Stimulated activated CD8-positive, alpha-beta memory T cell treated with anti-CD3 and anti-CD28 coated beads, Interleukin-7, amount 100 ng/mL, for 1 hour (primary cell): ENCODE measurements at places on chromosomes 5 and 9.

DNA sequence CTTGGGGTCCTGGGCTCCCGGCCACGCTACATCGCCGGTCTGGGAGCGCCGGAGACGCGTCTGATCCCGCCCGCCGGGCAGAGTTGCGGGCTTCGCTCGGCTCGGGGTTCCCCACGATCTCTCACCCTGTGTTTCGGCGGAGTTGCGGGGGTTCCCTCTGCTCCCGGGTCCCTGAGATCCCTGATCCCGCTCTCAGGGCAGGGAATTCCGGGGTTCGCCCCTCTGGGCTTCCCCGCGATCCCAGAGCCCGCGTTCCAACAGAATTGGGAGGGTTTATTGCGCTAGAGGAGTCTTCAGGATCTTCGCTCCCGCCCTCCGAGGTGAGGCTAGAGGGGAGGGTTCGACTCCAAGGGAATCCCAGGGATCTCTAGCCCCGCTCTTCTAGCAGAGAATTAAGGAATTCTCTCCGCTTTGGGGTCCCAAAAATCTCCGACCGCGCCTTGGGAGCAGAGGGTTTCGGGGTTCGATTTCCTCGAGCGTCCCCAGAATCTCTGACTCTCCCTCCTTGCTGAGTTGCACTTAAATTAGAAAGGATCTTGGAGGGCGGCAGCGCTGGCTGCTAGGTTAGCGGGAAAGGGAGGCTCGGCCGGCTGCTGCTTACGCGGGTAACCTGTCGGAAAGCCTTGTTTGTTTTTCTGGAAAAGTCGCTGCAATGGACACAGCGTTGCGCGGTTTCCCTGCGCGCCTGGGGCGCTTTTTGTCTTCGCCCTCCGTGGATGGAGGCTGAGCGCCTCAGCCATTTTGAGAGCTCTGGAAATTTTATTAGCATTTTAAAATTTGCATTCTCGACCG, 1.3 kb downstream of the DMRT1 start:
- DNase-seq = no peak

DNA sequence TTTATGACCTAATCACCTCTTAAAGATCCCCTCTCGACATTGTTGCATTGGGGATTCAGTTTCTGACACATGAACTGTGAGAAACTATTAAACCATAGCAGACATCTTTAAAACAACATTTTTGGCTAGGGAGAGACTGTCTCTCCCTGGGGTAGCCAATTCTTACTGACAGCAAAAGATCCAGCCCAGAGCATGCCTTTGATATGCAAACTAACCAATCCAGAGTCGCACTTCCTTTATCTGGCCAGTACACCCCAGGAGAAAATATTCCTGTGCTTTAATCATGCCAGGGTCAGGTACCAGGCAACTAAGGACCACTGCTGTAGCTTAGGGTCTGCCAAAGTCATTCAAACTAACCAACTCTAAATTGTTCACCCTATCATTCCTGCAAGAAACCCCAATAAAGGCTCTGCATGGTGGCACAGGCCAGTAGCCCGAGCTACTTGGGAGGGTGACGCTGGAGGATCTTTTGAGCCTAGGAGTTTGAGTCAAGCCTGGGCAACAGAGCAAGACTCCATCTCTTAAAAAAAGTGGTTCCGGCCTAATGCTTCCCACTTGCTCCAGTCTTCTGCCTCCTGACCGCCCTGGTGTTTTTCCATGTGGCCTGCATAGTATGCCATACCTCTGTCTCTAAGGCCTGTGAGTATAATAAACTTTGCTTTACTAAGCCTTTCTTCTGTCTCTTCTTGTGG, 62.3 kb upstream of the DAPK1 start:
- no peak for DNase-seq

DNA sequence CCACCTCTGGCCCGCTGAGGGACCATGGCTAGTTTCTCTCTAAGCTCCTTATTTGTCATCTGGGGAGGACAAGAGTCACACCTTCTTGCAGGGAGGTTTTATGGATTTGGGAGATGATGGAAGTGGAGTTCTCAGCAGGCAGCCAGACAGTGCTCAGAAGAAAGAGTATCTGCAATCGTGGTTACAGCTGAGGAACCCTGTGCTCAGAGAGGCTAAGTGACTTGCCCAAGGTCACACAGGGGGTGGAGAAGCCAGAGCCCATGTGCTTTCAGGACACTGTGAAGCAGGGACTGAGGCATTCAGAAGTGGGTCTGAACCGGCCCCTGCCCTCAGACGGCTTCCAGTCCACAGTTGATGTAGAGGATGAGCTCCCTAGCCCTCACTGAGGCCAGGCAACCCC, 10.8 kb downstream of the PRRX2 start:
- DNase-seq = no peak

DNA sequence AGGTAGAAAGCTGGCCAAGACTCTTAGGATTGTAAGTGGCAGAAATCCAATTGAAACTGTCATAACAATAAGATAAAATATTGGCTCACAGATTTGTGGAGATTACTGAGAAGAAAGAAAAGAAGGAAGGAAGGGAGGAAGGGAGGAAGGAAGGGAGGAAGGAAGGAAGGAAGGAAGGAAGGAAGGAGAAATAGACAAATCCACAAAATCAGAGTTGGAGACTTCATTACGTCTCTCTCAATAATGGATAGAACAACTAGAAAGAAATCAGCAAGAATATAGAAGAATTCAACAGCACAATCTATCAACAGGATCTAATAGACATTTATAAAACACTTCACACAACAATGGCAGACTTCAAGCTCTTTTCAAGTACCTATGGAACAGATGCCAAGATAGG, 17.9 kb upstream of the PAM start:
- DNase-seq = no peak

GRCh38 chr5:8247049-8247899, 378.3 kb downstream of the MTRR start:
- no peak for DNase-seq

DNA sequence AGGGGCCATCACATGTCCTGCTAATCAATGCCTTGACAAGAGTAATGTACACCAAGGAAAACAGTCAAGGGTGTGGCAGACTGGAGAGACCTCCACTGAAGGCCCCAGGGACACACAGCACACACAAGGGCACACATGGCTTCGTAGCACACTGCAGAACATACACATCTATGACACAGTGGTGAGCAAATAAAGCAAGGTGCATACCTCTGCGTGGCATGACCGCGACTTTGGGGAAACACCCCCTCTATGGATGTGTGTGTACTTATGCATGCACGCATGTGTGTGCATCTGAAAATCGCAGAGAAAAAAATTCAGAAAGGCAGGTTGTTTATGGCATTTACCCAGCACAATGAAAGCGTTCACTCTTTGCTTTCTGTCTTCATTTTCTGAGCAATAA, 20.5 kb downstream of the SEMA4D start:
- no peak for DNase-seq

GRCh38 chr5:116887104-116887503, 312.5 kb upstream of the SEMA6A start:
- no peak for DNase-seq

DNA sequence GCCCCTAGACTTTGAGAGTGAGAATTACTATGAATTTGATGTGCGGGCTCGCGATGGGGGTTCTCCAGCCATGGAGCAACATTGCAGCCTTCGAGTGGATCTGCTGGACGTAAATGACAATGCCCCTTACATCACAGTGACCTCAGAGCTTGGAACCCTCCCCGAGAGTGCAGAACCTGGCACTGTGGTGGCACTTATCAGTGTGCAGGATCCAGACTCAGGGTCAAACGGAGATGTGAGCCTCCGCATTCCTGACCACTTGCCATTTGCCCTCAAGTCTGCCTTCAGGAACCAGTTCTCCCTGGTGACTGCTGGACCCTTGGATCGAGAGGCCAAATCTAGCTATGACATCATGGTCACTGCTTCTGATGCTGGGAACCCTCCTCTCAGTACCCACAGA, 1.3 kb downstream of the PCDHGC4 start:
- no peak for DNase-seq

GRCh38 chr5:114411380-114411931, 49.6 kb downstream of the KCNN2 start:
- no peak for DNase-seq

DNA sequence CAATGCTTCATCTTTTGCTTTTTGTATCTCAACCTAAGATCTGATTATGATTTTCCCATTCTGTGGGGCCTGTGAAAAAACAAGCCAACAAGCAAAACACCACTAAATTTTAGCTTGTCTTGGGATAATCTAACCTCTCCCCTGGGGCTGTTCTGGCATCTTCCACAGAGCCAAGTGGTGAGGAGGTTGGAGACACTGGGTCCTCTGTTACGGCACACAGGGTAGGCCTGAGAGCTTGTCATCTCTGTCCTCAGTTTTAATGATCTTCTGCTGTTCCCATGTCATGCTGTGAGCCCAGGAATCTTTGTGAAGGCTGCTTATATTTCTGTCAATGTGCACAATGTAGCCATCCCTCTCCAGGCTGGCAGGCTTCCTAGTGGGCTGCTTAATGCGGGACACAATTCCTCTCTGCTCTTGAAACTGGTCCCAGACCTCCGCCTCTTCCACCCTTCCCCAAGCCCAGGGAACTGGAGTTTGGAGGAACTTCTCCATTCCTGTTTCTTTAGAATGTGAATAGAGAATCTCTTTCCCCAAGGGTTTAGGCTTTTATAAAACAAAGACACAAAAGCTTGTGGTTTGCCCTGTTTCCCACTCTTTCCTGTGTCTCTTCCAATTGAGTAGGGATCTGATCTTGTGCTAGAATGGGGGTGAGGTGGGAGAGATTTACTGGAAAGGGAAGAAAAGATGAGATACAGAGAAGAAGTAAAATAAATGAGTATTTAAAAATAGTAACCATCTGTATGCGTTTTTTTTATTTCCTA, 30.9 kb upstream of the SEMA6A start:
- no peak for DNase-seq

- no peak for DNase-seq
Measured at GRCh38 chr5:149299451-149300054, 27.9 kb downstream of the AFAP1L1 start.

- DNase-seq = no peak
Measured at GRCh38 chr5:149452007-149452664, 73.0 kb upstream of the IL17B start.

DNA sequence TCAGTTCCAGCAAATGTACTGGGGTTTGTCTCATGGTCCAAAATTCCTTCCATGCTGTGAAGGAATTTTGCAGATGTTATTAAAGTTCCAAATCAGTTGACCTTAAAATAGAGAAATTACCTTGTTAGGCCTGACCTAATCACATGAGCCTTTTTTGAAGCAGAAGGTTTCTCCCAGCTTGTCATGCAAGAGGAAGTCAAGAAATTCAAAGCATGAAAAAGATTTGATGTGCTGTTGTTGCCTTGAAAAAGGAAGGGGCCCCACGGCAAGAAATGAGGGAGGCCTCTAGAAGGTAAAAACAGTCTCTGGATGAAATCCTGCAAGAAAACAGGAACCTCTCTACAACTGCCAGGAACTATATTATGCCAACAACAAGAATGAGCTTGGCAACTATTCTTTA, 24.2 kb upstream of the HAPLN1 start:
- no peak for DNase-seq

- no peak for DNase-seq
Measured at GRCh38 chr5:102778478-102778877, 23.4 kb downstream of the PAM start.

- DNase-seq = no peak
Measured at GRCh38 chr5:137706841-137707240, 29.0 kb downstream of the KLHL3 start.

DNA sequence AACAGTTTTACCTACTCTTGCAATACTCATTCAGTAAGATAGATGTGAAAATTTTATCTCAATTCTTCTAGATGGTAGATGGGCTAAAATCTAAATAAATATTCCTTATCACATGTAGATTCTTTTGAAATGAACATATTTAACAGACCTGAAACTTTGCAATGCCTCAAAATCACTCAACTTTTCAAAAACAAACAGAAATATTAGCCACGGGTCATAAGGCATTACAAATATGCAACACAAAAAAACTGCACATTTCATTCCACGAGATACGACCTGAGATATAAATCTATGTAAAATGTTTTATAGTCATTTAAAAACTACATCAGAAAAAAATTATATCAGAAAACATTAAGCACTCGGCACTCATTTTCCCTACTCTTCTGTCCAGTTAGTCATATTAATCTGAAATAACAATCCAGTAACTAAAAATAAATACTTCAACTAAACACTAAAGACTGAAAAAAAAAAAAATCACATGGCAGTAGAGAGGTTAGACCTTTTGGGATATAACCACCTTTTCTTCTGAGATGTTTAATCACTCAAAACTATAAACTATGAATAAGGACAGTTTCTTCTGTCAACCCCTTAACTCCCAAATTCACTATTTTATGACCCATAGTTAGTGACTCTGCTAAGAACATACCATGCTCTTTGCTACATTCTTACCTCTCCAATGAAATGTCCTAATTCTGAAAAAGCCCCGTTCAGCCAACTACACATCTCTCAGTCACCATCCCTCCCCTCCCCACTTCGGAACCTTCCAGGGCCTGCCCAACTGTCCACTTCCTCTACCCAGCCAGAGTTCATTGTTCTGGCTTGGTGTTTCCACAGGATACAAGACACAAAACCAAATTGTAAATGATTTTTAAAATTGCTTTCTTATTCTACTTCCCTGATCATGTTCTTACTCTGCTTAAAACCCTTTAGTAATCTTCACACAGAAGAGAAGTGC, 6.4 kb downstream of the HOMER1 start:
- no peak for DNase-seq

DNA sequence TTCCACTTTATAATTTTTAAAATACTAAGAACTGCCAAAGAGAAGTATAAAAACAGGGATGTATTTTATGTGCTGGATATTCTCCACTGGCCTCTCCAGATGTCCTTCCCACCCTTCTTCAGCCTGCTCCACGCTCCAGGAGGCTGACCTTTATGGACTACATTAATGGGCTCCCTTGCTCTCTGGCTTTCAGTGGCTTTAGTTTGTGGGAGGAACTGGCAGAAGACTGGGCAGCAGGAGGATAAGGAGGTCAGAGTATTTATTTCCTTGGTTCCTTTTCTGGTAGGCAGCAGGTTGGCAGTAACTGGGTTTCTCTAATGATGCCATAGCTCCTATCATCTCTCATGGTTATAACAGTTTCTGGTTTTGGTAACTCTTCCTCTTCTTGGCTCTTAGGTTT, 133.9 kb downstream of the PAM start:
- DNase-seq = no peak

GRCh38 chr5:36138900-36139683, 12.6 kb downstream of the LMBRD2 start:
- no peak for DNase-seq

DNA sequence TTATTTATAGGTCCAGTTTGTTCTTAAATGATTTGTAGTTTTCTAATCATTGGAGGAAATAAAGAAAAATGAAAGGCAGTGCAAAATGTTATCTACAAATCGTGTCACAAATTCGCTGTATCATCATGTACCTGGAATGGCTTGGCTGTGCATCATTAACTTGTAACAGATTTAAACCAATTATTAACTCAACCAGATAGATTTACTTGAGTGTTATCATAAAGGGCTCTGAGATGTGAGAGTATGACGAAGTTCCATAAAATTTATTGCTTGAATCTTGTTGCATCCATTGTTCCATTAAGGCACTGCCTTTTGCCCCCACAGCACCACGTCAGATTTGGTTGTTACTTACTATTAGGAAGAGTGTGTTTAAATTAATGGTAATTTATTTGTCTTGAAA, 23.5 kb downstream of the PCSK5 start:
- no peak for DNase-seq
